ENCODE measurements at places on chromosomes 16 and 17.
A peak's percentile ranks its signal among the peaks of the same experiment; 100 is the strongest.

GRCh38 chr17:79631640-79632431 lies 21.0 kb upstream of the RBFOX3 start:
- DNase-seq = peak; percentile 27

GRCh38 chr17:45346216-45347015 lies 29.6 kb upstream of the MAP3K14 start:
- DNase-seq = no peak

DNA sequence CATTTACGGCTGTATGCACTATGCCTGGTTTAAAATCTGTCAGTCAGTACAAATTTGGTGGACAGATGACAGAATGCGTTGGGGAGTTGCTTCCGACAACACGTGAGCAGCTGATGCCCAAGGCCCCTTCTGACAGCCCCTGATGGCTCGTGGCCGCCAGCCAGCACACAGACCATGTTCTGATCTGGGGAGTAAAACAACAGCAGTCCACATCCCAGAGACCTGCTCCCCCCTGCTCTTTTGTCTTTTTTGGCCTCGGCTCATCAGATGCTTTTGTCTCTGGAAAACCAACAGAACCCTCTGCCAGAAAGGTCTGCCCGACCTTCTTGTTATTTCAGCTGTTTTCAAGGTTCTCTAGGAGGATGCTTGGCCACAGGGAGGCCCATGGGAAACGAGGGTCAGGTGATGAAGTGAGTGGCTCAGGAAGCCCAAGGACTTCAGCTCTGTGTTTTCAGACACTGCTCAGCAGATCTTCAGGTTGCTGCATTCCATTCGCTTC lies 10.8 kb downstream of the ARSG start:
- no peak for DNase-seq

- no peak for DNase-seq
These were observed 552.3 kb downstream of the TOX3 start for GRCh38 chr16:51994597-51994996.

DNA sequence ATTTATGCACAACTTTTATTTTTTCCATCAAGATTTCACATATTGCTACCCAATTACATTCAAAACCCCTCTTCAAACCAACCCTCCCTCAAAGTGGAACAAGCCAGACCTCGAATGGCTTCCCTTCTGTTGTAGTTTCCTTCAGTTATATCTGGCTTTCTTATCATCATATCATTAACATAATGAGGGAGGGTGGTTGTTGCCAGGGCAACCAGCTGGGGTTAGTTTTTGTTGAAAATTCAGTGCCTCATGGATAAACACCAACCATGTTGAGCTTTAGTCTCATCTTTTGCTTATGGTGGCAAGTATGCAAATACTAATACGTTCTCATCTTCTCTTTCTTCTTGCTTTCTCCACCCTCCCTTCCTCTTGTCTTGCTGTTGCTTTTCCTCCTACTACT lies 359.7 kb downstream of the CDH11 start:
- DNase-seq = no peak

DNA sequence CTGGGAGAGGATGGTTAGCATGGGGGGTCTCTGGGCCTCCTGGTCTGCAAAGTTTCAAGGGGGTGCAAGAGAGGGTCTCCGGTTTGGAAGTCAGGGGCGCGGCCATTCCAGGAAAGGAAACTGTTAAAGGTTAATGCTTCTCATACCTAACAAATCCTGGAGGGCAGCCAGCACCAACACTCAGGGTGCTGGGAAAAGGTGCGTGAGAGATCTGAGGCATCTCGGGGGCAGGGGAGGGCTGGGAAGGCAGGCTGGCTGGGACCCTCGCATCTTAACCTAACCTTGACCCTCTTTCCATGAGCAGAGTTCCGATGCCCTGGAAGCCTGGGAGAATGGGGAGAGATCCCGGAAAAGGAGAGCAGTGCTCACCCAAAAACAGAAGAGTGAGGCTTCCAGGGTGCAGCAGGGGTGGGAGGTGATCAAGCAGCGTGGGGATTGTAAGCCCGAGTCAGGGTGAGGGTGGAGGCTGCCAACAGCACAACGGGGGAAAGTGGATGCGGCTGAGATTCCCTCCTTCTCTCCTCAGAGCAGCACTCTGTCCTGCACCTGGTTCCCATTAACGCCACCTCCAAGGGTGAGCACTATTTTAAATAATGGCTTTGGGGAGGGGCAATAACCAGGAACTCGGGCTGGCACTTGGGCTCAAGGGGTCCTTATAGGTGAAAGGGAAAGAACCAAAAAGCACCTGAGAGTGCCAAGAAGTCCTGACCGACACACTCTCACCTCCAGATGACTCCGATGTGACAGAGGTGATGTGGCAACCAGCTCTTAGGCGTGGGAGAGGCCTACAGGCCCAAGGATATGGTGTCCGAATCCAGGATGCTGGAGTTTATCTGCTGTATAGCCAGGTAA lies 996 bp downstream of the TNFSF13 start:
- DNase-seq = no peak

GRCh38 chr16:81687131-81687456 lies 92.0 kb upstream of the PLCG2 start:
- DNase-seq = no peak

GRCh38 chr16:84603140-84603816 lies 14.6 kb downstream of the COTL1 start:
- DNase-seq = no peak

GRCh38 chr16:84198401-84198800 lies 7.4 kb downstream of the ADAD2 start:
- DNase-seq = no peak

GRCh38 chr16:1193825-1194581 lies 31.1 kb downstream of the TPSG1 start:
- peak; percentile 61 for DNase-seq

GRCh38 chr16:51635181-51635580 lies 484.1 kb upstream of the SALL1 start:
- DNase-seq = no peak

DNA sequence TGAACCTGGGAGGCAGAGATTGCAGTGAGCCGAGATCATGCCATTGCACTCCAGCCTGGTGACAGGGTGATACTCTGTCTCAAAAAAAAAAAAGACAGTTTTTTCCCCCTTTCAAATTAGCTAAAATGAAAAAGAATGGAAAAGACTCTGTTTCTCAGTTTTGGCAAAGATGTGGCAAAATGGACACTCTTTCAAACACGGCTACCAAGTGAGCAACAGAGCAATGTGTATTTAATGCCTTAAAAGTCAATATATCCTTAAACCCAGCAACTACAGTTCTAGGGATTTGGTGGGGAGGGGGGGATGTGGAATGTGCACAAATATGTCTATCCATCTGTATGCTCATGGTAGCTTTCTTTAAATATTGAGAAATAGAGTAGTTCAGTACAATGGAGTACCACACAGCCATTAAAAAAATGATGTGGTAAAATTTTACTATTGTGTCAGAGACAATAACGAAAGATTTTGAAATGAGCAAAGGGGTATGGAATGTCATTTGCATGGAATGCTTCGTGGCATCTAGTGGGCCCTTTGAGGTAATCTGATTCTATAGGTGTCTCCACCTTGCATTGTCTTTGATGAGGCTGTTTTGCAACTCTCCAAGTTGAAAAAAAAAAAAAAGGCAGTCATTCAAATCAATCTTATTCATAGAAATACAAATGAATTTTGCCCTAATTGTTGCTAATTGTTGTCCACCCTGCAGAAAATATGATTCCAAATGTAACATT lies 108.1 kb downstream of the AXIN2 start:
- DNase-seq = no peak

GRCh38 chr16:49876716-49877129 lies 20.8 kb upstream of the ZNF423 start:
- peak; percentile 69 for DNase-seq

DNA sequence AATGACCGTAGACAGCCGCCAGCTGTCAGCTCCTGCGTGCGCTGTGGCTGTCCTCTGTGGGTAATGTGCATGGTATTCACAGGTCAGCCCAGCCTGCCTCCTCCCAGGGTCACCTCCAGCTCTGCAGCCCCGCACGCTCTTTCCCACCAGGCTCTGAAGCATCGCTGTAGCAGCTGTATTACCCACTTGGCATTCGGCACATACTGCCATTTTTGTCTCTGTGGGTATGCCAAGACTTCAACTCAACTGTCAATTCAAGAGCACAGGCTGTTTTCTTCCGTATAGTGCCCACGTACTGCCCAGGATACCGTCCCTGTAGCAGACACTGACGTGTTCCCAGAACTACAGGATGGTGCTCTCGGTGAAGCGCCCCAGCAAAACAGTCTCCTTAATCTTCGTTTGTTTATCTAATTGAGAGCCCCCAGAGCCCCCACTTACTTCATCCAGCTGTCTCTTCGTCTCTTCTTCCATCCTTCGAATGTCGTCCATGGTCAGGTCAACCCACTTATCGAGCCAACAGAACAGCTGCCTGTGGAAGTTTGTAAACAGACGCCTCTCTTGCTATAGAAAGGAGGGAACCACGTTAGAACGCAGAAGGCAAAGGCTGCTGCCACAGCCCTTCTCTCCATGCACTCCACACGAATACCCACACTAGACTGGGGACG lies 17.4 kb upstream of the INPP5K start:
- no peak for DNase-seq

GRCh38 chr16:1494129-1494640 lies 1.0 kb downstream of the TELO2 start:
- peak; percentile 19 for DNase-seq

- no peak for DNase-seq
These were observed 11.4 kb upstream of the APOH start for GRCh38 chr17:66240630-66241029.

DNA sequence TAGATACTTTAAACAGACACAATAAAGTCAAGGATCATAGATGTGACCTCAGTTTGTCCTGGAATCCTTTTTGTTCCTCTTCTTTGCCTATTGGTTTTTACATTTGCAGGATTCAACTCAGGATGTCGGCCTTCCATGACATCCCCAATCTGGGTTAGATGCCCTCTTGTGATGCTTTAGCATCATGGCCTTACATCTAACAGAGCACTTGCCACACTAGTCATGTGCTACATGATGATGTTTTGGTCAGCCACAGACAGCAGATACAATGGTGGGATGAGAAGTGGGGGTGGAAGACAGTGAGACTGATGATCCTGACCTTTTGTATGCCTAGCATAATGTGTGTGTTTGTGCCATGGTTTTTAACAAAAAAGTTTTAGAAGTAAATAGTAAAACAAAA lies 1.8 kb upstream of the SYNRG start:
- DNase-seq = no peak

GRCh38 chr17:64051153-64051552 lies 30.7 kb upstream of the ICAM2 start:
- no peak for DNase-seq

DNA sequence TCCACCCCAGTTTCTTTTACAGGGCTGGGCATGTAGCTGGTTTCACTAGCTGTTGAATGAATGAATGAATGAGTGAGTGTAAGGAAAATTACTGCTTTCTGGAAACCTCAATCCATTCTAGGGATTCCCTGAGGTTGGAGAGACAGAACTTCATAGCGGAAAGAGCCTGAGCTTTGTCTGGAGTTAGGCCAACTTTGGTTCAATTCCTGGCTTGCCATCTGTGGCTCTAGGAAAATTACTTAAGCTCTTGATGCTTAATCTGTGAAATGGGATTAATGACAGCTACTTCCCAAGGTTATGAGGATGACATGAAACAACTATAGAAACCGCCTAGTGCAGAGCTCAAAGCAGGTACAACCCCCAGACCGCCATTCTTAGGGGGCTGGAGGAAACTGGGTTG lies 76.3 kb upstream of the AXIN2 start:
- no peak for DNase-seq

DNA sequence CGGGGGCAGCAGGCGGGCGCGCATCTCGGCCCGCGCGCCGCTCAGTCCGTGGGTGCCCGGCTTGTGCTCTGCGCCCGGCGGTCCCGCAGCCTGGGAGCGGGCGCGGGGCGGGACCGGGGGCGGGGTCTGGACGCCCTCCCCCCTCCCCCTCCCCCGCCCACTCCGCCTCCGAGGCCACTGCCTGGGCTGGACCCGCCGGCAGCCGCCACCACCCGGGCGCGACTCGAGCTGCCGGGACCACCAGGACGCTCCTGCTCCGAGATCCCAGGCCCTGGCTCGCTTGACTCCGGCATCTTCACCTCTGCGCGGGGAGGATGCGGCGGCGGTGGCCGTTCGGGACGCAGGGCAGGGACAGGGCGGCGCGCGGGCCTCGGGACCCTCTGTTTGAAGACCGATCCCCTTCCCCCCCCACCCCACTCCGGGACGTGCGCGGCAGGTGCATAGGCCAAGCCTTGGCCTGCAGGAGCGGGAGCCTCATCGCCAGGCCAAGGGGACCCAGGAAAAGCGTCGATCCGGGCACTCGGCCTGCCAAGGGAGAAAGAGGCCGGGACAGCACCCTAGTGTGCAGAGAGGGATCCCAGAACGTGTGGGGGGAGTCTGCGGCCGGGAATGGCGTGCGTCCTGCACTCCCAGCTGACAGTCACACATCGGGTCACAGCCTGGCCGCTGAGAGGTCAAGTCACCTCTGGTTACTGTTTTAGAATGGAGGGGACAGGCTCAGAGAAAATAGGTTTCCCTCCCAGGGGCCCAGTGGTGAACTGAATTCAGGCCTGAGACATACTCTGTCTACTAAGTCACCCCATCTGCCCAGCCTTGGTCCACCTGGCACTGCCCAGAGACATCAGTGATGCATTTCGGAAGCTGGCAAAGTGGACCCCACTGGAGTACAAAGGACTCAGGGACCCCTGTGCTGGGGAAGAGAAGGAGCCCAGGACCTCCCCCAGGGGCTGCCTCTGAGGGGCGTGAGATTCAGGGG lies at the start of gene HS3ST6:
HS3ST6 (minus strand) TSS at position 65 of the 976 bp plus-strand sequence. CDS start 92 bp downstream, outside the sequence.
- no peak for DNase-seq

- no peak for DNase-seq
These were observed 21.1 kb downstream of the NXPH3 start for GRCh38 chr17:49596613-49597244.

DNA sequence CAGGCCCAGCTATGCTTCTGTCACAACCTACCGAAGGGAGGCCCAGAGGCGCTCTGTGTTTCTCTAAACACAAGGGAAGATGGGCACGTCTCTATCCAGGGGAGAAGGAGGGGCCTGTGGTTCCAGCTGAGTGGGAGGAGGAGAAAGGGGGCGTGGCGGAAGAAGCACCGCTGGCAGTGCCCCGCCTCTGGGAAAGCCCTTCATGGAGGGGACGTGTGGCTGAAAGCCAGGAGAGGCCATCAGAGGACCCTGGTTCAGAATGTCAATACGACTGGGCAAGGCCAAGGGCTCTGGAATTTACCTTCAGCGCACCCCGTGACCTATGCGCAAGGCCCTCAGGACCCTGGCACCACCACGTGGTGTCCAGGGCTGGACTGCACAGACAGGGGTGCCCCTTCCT lies 12.3 kb upstream of the SLC38A8 start:
- DNase-seq = no peak

DNA sequence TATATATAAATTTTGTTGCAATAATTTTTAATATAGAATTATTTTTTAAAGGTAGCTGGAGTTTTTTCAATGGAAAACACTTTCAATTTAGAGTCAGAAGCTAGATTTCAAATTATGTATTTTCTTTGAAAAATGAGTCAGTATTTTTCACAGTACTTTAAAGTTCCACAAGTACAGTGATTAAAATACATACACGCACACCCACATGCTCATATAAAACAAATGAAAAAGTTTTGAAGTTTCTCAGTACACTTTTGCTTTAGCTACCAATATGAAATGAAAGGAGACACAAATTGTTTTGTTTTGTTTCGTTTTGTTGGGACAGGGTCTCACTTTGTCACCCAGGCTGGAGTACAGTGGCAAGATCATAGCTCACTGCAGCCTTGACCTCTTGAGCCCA lies 98.6 kb downstream of the CYB561 start:
- DNase-seq = no peak

Data from H1 (cell line).